ENCODE measurements at places on chromosomes 13 and 19.

DNA sequence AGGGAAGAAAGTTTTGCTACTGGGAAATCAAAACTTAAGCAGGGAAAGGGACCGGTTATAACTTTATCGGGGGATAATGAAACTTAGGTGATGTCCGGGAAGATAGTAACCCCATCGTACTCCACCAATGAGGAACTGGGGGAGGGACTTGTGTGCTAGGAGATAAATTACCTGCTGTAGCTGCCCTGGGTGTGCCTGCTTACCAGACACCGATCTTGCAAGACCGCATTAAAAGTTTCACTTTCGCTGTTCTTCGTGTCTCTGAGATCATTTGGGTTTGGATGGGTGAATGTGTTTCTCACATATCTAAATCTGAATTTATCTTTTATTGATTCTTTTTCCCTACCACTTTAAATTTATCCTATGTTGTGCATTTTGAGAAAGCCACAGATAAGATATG, 381.4 kb downstream of the SLITRK6 start:
- DNase-seq: no peak

DNA sequence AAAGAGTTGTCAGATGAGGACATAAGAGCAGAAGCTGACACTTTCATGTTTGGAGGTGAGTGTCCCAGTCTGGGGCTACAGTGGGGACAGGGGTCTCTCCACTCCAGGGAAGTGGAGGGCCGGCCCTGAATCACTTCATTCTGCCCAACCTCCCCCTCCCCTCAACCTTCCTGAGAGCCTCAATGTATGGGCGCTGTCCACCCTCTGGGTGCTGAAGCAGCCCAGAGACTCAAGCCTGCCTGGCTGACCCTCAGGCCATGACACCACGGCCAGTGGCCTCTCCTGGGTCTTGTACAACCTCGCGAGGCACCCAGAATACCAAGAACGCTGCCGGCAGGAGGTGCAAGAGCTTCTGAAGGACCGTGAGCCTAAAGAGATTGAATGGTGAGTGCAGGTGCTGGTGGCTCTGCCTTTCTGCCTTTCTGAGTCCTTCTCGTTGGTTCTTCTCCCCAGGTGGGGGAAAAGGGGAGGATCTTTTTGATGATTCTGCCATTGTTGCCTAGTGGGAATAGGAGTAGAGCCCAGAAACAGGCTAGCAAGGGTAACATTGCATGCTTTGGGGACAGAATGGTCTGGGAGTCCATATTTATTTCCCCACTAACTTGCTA, 8.8 kb downstream of the CYP4F8 start:
- no peak for DNase-seq

- no peak for DNase-seq
These were observed 36.5 kb upstream of the TEX29 start for GRCh38 chr13:111283991-111284390.

DNA sequence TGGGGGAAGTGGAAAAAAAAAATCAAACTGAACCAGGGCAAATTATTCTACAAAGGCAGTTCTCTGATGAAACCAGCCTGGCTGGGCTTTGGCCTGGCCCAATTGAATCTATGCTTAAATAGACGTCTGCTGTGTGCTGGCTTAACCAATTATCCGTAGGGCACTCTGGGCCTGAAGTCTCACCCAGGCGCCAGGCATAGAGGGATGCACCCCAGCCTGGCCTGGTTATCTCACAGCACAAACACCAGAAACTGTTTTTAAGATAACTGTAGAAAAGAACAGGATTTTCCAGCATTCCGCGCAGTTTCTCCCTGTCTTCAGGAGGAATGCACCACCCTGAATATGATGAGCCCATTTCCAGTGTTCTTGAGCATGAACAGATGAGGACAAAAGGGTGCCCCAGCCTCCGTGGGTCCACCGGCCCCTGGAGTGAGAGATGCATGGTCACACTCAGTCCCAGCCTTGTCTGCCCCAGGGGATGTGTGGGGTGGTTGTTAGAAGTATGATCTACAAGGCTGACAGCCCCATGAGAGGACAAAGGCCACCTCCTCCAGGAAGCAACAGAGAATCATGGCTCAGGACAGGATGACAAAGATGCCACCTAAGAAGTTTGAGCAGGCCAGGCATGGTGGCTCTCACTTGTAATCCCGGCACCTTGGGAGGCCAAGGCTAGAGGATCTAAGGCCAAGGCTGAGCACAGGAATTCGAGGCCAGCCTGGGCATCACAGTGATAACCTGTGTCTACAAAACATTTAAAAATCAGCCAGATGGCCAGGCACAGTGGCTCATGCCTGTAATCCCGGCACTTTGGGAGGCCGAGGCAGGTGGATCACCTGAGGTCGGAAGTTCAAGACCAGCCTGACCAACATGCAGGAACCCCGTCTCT, 50.2 kb downstream of the PEPD start:
- no peak for DNase-seq

- DNase-seq: no peak
These were observed 297.2 kb downstream of the DCT start for GRCh38 chr13:94182185-94182761.

GRCh38 chr19:35710784-35711723, 6.7 kb downstream of the ZBTB32 start:
- no peak for DNase-seq

DNA sequence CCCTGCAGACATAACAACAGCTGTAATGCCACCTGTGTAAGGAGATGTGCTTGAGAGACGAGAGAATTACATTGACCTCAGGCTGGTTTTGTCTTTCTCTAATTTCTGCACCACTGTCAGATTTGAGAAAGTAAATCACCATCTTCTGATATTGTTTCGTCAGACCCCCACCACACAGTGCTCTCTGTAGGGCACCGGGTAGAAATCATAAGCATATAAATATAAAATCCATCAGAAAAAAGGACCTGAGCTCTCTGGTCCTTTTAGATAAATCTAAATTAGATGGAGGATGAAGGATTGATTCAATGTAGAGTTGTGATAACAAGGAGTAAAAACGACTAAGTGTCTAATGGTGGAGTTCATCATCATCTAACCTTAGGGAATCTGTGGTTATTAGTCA, 1981.0 kb upstream of the PRR20A start:
- no peak for DNase-seq

DNA sequence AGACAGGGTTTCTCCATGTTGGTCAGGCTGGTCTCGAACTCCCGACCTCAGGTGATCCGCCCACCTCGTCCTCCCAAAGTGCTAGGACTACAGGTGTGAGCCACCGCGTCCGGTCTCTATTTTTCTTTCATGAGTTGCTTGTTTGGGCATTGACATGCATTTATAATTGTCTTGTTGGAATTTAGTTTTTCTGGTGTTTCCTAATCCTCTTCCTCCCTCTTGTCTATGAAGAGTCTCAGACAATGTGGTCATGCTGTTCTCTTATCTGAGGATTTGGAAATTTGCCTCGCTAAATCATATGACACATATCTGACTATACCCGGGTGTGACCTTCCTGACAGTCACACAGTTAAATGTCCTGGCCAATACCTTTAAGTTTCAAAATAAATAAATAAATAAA, 7.4 kb upstream of the CEACAM18 start:
- DNase-seq: no peak
